ENCODE measurements at places on chromosomes 2 and 18. TPM values are rescaled to one million over a fixed set of nuclear protein-coding genes. Genes with fewer than 3 reads are reported as not detected.

LRATD1 gene
- not detected for total RNA-seq

BMP10 gene
- not detected for total RNA-seq

- DNase-seq = no peak
Observed at GRCh38 chr2:75920859-75921551, 210.3 kb upstream of the GCFC2 start.

GPR55 gene
- not detected for total RNA-seq

SERPINB10 gene
- total RNA-seq = 4.2 TPM

GRCh38 chr18:3214855-3215637, 4.7 kb downstream of the MYOM1 start:
- DNase-seq = no peak

Measured in HFFc6 (cell line).